ENCODE measurements at places on chromosomes 6 and 20.

- no peak for DNase-seq
Observed at GRCh38 chr6:54248994-54249393, 59.2 kb upstream of the TINAG start.

- DNase-seq: no peak
Observed at GRCh38 chr6:33857093-33857931, 53.5 kb upstream of the MLN start.

GRCh38 chr20:62824476-62825332, 7.9 kb downstream of the COL9A3 start:
- DNase-seq: peak; percentile 48

DNA sequence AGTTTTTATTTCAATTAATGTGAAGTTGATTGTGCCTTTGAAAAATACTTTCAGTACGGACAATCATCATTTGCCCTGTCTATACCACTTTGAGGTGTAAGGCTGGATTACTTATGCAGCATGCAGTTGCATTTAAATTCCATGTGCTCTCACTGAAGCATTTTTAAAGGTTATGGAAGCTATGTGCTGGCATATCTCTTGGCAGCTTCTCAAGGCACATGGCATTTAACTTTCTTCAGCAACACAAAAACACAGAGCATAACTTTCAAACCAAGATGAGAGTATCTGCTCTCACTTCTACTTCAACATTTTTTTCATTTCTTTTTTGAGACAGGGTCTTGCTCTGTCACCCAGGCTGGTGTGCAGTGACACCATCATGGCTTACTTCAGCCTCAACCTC, 360.6 kb upstream of the RUNX2 start:
- no peak for DNase-seq

DNA sequence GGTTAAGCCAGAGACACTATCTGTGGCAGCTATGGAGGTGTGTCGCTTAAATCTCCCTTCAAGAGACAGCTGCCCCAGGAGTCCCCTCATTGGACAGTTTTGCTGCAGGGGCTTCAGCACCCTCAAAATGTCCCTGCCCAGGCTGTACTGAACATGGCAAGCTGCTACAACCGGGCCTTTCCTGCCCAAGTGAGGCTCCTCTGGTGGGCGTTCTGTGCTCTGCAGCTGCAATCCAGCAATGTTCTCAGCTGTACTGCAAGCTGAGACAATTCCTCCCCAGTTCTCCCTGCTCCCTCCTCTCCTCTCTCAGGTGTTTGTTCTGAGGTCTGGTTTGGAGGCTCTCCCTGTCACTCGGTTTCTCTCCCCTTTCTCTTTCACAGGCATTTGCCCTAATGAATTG, 190.8 kb upstream of the LAMP5 start:
- DNase-seq: no peak

GRCh38 chr6:75114806-75115205, 91.0 kb downstream of the COL12A1 start:
- no peak for DNase-seq

- no peak for DNase-seq
Observed at GRCh38 chr6:80962382-80962781, 790.1 kb downstream of the TENT5A start.

DNA sequence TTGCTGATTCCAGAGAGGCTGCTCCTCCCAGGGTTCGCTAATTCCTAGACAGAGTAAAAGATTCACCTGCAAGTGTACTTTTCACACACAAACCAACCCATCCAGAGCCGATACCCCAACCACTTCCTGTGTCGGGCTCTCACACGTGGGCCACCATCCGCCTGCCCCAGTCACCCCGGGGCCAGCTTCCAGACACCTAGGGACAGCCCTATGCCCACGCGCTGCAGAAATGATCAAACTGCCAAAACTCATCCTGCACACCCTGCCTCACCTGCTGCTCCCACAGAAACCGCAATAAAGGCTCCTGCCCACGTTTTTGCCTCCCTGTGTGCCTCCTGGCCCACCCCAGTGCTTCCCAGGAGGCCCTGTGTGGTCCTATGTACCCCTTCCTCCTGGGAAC, 59.5 kb downstream of the PSMG4 start:
- peak; percentile 12 for DNase-seq

GRCh38 chr20:8082989-8083388, 49.1 kb upstream of the PLCB1 start:
- DNase-seq: no peak

DNA sequence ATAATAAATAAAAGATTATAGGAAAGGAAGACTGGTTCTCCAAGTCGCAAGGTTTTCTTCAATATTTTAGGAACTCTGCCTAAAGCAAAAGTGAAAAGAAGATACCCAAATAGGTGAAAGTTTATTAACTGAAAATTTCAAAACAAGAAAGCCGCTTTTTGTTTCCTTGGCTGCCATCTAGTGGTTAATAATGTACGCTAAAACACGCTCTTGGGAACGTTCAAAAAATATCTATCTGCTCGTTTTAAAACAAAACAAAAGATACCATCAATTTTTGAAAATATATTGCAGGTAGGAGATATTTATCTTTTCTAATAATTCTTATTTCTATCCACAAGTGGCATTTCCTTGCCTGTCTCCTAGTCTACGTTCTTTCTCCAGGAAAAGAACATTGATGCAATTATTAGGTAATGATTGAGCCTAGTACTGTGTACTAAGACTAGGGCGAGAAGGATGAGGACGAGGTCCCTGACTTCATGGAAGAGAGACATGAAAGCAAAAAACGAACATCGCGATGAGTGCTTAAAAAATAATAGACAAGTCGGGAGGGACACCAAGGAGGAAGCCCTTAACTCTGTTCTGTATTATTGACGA, 97.2 kb downstream of the SPTLC3 start:
- no peak for DNase-seq
